ENCODE measurements at places on chromosomes 5 and 9. TPM values are rescaled to one million over a fixed set of nuclear protein-coding genes. Genes with fewer than 3 reads are reported as not detected.

GRCh38 chr9:114513055-114513958, 8.0 kb upstream of the WHRN start:
- DNase-seq = no peak

QRFP gene
- total RNA-seq = not detected

DNA sequence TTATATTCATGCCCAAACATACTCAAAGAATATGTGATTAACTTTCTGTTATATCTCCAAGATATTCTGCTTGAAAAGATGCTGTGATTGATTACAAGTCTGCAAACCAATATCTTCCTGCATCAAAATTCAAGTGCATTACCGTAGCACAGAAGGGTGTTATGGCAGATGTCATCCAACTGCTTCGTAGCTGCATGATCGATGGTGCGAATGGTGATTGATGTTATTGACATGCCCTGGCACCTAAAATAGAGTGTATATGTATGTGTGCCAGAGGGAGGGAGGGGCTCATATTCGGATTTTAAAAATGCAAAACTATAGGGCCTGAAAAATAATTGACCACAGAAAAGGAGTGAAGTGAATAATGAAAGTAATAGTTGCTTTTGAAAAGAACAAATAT, 882.1 kb upstream of the NUDT12 start:
- DNase-seq = no peak

CDH9 gene
- not detected for total RNA-seq

DNA sequence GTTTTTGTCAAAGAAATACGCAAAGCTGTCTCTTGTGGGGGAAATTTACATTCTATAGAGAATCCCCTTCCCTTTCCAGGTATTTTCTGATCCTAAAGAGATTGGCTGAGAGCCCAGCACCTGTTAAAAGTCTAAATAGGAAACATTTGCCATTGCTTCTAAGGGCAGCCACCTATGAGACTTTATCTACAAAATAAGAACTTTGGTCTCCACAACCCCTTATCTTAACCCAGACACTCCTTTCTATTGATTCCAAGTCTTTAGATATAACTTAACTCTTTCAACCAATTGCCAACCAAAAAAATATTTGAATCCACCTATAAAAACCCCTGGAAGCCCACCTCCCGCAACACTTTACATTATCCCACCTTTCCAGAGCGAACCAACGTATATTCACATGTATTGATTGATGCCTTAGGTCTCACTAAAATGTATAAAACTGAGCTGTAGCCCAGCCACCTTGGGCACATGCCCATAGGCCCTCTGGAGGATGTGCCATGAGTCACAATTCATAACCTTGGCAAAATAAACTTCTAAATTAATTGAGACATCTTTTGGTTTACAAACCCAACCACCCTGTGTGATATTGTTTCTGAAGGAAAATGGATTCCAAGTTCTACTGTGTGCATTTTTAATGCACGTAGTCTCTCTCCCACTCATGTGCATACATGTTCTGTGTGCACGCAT, 211.4 kb downstream of the GAS1 start:
- no peak for DNase-seq

GRCh38 chr9:35306283-35306682, 144.5 kb downstream of the UNC13B start:
- DNase-seq = no peak

DNA sequence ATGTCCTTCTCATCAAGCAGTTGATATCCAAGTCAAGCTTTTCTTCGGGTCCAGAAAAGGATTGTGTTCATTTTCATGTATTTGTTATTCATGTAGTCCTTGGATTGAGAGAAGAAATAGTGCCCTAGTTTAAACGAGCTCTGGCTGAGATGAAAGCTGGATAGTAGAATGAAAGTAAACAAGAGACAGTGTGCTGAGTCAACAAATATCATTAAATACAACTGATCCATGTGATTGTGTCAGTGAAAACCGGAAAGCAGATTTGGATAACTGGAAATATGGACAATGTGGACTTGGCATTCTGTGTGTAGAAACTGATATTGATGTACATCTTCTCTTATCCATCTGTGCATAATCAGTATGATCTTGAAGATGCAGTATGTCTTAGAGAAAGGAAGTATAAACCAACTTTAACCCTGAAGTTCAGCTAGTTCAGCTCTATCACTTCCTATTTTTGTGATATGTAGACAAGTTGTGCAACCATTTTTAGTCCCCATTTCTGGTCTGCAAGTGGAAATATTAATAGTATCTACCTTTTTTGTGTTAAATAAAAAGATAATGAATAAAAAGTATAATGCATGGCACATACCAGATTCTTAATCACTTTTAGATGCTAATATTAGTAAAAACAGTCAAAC, 4.4 kb downstream of the MUSK start:
- no peak for DNase-seq

- no peak for DNase-seq
Measured at GRCh38 chr9:116628716-116629115, 58.4 kb upstream of the TRIM32 start.

OR1J2 gene
- not detected for total RNA-seq

DNA sequence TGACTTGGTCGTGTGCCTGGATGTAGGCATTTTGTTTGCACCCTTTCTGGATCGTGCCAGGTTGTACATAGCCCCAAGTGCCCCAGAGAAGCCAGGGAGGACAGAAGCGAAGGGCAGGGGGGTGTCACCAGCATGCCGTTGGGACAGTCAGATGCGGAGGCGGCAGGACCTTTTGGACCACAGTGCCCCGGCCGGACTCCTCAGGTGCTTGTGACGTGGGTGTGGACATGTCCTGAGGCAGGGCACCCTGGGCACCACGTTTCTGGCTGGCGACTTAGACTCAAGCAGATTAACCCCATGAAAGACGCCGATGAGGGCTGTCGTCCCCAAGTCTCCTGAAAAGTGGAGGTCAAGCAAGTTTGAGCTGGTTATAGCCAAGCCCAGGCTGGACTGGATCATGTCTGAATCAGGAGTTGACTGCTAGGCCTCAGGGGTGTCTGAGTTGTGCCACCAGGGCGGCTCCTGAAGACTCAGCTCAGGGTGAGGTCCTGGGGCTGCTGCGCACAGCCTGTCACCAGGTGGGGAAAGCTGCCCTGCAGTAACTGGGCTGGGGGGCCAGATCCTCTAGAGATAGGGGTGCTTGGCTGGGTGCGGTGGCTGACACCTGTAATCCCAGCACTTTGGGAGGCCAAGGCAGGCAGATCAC, 42.0 kb downstream of the HABP4 start:
- DNase-seq = no peak

DNA sequence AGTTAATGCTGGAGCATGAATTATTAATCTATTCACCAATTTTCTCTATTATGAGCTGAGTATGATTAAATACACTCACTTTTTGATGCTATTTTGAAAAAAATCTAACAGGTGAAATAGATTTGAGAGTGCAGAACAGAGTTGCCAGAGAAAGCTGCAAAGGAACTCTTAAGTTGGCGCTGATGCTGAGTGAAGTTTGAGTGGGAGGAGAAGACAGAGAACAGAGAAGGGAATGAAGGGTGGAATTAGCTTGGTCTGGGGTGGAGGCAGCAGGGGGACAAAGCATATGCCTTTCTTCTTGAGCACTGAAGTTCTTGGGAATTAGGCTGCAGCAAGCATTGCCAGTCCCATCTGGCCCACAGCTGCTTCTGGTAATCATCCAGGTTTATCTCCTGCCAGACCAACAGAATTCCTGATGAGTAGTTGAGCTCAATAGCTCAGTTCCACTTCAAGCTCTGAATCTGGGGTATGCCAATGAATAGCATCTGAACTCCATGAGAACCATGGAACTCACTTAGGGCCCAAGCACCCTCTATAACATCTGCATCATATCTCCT, 290.1 kb downstream of the HINT1 start:
- DNase-seq = no peak

GFI1B gene
- total RNA-seq = not detected

DNA sequence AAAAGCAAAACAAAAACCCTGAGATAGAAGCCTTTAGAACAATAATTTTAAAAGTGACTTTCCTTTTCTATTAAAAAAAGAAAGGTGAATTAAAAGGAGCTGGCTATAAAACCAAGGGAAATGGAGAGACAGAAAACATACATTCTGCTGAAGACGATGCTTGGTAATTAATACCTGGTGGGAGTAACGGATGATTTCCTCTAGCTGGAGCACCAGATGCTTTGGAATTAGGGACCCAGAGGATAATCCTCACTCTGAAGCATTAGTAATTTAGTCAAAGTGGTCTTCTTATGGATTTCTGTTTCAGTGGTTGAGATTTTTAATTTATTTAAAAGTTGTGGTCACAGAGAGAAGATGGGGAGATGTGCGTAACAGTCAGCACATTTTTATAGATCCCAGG, 982.5 kb downstream of the TLE4 start:
- no peak for DNase-seq

RMRP gene
- total RNA-seq = 5,787 TPM

FAM13B gene
- total RNA-seq = 17.2 TPM

SYK gene
- total RNA-seq = 0.18 TPM

DNA sequence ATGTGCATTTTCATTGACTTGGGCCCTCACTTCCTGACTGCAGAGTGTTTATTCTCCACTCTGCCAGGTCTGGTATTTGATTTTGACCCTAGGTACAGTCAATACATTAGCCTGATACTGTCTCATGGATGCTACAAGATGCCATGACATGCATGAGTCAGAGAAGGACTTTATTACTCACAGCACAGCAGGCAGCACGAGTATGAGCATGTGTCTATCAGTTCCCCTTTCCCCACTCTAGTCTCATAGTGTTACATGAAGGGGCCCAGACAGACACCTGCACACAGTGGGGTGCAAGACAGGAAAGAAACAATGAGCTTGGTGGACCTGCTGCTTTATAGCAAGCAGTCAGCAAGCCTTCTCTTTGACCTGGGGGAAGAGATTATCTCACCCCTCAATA, 19.6 kb downstream of the ITGA2 start:
- DNase-seq = peak; percentile 20

DNA sequence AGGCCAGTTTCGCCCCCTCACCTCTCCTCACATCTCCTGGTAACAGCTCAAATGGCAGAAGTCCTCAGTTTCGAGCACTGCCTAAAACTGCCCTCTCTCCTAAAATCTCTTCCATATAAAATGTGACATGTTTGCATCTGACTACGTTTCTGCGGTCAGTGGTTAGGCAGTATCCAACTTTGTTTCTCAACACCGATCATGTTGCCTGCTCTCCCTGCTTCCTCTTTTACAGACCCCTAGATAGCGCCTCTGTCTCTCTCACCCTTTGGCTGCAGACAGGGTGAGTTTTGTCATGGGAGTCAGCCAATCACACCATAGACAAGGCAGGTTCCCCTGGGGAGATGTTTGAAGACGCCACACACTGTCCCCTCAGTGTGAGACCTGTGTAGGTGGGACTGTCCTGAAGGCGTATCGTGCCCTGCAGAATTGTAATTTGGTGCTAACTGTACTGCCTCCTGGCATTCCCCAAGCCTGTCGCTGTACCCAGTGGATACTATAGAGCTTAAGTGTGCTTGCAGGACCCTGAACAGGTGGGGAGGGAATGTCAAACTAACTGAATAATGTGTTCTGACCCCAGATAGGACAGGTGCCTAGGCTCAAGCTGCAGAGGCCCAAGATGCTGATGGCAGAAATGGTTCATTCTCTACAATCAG, 1.1 kb downstream of the HEXB start:
- DNase-seq = no peak

- DNase-seq = peak; percentile 8
Measured at GRCh38 chr9:114777821-114778609, 27.8 kb downstream of the TNFSF15 start.

DNA sequence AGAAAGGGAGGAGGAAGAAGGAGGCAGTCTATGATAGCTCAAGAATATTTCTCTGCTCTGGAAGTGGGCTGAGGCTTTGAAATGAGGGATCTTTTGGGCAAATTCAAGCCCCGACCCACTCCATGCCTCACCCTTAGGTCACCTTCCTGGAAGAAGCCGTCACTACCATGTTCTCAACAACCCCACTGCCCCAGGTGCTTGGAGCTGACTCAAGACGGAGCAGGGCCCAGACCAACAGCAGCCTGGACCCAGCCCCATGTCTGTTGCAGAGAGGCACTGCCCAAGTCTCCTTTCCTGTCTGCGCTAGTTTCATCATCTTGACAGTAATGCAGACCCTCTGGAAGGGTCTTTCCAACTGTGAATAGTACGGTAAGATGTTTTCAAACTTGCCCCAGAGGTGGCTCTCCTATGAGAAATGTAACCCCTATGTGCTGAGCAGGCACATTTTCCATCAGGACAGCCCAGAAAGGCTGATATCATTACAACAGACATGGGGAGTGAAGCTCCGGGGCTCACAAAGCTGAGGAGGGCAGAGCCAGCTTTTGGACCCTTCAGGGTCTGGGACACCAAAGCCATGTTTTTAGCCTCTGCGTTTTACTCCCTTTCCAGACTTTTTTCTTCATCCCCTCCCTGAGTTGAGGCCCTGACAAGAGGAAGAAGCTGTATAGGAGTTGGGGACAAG, 128.2 kb upstream of the LARP1 start:
- no peak for DNase-seq

CDHR2 gene
- 0.08 TPM for total RNA-seq

C1QTNF3 gene
- total RNA-seq = 1.8 TPM

- no peak for DNase-seq
Measured at GRCh38 chr5:17831279-17831678, 197.0 kb downstream of the TAF11L14 start.
